ENCODE measurements at places on chromosomes 6 and 20.

GRCh38 chr6:41536795-41537758 is 9.1 kb upstream of the FOXP4 start:
- no peak for DNase-seq

DNA sequence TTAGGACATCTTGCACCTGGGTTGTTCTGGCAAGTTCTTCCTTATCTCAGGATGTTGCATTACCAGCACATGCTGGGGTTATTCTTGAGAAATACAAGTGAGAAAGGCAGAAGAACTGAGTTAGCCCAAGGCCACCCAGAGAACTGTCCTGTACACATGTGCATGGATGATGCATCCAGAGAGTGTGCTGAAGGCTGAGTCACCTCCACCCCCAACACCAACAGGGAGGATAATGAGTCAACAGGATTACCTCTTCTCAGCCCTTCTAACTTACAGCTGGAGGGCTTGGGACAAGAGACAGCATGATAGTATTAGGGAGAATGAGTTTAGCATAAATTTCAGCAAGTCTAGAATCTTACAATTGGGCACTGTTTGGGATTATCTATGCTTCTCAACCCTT is 8.5 kb downstream of the SCGN start:
- no peak for DNase-seq

DNA sequence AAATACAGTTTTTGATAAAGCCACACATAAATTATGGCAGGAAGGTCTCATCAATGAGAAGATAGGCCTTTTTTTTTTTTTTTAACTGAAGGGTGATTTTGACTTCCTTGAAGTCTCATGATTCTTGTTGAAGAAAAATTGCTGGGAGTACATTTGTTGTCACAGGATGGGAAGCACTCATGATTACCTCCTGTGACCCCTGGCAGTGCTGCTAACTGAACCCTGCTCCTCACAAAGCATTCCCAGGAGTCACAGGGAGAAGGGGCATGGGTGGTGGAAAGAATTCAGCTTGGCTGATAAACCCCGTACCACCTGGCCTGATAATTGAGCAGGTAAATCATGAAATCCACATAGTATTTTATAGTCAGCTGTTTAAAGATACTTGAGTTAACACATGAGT is 86.9 kb downstream of the CD109 start:
- DNase-seq = no peak

- no peak for DNase-seq
These were observed 52.9 kb downstream of the TTI1 start for GRCh38 chr20:37980383-37980782.

GRCh38 chr6:83463886-83464285 is 33.0 kb upstream of the ME1 start:
- DNase-seq = no peak

GRCh38 chr6:147910281-147910680 is 401.8 kb downstream of the SAMD5 start:
- DNase-seq = no peak
